ENCODE measurements at places on chromosomes 3 and 15.

GRCh38 chr3:154050216-154050615 is 71.0 kb upstream of the ARHGEF26 start:
- DNase-seq, result no peak

DNA sequence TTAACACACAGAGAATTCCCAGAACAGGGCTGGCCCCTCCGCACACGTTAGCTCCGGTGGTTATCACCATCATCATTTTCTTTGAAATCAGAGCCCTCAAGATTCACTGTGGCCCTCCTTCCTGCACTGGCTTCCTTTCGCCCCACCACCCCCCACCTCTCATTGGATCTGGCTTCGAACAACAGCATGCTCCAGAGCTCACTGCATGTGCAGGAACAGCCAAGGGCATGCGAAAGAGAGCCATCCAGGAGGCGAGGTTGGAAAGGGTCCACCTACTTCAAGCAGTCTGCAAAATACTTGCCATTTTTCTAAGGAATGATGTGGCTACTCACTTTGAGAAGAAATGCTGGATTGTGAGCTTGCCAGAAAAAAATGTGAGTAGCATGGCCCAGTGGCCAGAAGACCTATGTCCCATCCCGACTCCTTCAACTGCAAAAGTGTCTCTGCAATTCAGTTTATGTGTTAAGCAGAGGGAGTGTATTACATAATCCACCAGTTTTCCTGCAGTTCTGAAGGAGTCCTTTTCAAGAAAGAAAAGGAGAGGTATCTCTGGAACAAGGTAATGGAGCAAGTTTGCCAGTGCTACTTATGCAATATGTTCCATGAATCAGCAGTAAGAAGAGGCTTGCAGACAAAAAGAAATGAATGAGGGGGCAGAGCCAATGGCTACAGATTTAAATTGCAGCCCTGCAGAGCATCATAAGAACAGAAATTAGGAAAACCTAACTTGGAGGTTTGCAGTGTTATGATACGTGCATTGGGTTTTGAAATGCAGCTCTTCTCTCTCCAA is 92.8 kb downstream of the OCA2 start:
- no peak for DNase-seq

- DNase-seq, result no peak
These were observed 400.6 kb downstream of the VPS13C start for GRCh38 chr15:61659566-61660190.

GRCh38 chr15:31346367-31347066 is 19.9 kb downstream of the KLF13 start:
- DNase-seq, result no peak

DNA sequence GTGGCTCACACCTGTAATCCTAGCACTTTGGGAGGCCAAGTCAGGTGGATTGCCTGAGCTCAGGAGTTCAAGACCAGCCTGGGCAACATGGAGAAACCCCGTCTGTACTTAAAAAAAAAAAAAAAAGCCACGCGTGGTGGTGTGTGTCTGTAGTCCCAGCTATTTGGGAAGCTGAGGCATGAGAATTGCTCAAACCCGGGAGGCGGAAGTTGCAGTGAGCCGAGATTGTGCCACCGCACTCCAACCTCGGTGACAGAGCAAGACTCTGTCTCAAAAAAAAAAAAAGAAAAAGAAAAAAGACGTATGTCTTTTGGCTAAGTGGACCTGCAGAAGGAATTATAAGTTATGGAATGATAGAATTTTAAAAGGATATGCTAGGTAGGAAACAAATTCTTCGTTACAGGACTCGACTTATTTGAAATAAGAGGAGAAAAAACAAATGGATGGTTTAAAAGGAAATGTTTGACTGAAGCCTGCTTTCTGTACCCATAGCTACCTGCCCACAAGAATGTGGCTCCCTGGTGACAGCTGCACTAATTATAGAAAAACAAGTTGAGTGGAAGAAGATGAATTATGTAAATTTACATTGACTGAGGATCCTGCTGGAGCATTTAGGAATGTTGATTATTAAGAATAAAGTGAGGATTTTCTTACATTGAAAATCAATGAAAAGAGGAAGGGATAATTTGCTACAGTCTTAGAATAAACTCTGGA is 36.0 kb upstream of the SKIL start:
- DNase-seq, result no peak

DNA sequence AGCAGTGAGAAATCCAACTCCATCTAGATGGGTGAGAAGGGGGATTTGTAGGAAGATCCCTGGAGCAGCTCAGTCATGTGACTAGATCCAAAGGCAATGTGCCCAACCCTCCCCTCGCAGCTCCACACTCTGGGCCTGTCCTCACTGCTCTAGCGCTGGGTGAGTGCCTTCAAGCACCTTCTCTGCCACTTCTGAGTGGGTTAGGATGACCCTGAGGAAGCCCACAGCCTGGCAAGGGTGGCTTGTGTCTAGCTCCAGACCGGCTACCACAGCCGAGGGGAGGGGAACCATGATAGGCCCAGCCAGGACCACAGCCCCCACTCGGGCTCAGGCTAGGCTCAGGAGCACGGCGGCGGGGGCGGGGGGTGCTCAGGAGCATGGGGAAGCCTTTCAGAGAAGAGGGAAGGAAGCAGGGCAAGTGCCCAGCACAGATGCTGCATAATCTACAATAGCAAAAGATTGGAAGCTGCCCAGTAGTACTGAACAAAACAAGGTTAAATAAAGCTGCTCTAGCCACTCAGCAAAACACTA is 1.7 kb downstream of the SPATA12 start:
- DNase-seq, result no peak

DNA sequence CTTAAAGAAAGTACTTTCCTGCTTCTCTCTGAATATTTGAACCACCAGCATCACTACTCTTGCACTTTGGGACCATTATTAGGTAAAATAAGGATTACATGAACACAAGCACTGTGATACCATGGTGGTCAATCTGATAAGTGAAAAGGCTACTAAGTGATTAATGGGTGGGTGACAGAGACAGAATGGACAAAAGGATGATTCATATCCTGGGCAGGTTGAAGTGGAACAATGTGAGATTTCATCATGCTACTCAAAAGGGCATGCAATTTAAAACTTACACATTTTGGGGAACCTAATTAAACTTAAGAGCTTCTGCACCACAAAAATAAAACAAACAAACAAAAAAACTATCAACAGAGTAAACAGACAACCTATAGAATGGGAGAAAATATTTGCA is 172.0 kb upstream of the CD96 start:
- no peak for DNase-seq

GRCh38 chr15:93900476-93901400 is 330.6 kb upstream of the MCTP2 start:
- peak; percentile 8 for DNase-seq

GRCh38 chr15:73142802-73143762 is 90.8 kb downstream of the NEO1 start:
- DNase-seq, result no peak

DNA sequence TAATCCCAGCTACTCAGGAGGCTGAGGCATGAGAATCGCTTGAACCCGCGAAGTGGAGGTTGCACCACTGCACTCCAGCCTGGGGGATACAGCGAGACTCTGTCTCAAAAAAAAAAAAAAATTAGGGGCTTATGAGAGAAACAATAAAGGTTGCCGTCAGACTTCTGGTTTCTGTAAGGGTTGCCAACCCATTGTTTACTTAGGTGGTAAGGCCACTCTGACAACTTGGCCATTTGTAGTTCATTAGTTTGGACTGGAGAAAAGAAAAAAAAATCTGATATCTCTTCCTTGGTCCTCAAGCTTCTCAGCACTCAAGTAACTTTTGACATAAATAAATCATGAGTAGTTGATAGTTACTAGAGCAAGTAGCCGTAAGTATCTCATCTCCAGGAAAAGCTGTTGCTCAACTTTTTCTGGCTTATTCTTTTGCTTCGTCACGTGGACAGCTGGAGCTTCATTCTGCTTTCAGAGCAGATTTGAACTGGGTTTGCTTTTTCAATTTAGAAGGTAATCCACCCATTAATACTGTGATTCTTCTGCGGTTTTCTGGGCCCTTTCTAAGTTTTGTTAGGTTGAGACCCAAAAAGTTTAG is 9.4 kb downstream of the SNX1 start:
- peak; percentile 44 for DNase-seq

- no peak for DNase-seq
These were observed 286.2 kb upstream of the UBE2E2 start for GRCh38 chr3:22916933-22917332.

- no peak for DNase-seq
These were observed 49.8 kb downstream of the KCNMB2 start for GRCh38 chr3:178586076-178586475.

GRCh38 chr3:115336836-115337235 is 189.7 kb upstream of the ZBTB20 start:
- no peak for DNase-seq

DNA sequence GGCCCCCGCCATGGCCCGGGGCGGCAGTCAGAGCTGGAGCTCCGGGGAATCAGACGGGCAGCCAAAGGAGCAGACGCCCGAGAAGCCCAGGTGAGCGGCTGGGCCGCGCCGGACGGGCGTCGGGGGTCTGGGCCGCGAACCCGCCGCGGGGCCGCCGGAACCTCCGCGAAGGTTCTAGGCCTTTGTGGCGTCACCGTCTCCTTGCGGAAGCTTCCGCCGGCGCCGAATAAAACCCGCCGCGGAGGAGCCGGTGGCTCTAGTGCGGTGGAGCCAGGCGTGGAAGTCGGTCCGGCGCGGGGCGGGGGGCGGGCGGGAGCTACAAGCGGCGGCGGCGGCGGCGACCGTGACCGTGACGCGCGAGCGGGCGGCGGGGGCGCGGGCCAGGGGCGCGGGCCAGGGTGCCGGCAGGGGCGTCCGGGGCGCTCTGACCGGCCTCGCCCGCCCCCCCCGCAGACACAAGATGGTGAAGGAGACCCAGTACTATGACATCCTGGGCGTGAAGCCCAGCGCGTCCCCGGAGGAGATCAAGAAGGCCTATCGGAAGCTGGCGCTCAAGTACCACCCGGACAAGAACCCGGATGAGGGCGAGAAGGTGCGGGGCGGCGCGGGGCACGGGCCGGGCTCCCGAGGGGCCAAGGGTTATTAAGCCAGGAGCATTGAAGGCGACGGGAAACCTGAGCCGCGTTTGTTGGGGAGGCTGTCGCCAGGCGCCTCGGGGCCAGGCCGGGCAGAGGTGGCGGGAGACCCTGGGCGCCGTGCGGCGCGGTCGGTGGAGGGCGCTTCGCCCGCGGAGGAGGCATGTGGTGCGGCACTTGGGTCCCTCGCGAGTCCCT is at the start of gene DNAJA4:
TSS of gene DNAJA4 (plus strand) at position 259 of the 833 bp plus-strand sequence. CDS start at position 461, 202 bp downstream.
- DNase-seq, result no peak

- DNase-seq, result no peak
These were observed 9.0 kb upstream of the BTLA start for GRCh38 chr3:112508261-112508660.

DNA sequence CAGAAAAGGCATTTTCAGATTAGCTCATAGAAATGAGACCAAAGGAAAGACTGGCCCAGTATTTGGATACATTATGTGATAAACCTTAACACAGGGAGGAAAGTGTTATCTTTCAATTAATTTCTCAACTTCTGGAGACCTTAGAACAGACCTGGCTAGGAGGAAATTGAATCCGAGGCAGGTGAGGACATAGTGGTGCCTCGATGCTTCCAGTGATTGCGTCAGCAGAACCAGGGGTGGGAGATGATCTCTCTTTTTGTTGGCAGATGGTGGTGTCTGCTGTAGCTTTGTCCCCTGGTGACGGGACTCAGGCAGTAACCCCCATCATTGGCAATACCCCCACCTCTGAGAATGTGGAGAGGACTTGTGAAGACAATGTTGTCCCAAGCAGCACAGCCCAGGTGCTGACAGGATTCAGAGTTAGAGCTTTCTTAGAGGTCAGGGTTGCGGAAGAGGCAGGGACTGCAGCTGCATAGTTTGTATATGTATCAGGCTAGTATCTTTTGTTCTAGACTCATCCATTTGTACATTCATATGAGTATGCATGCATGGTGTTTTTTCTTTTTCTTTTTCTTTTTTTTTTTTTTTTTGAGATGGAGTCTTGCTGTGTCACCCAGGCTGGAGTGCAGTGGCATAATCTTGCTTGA is 27.9 kb upstream of the MUC20 start:
- DNase-seq, result no peak

DNA sequence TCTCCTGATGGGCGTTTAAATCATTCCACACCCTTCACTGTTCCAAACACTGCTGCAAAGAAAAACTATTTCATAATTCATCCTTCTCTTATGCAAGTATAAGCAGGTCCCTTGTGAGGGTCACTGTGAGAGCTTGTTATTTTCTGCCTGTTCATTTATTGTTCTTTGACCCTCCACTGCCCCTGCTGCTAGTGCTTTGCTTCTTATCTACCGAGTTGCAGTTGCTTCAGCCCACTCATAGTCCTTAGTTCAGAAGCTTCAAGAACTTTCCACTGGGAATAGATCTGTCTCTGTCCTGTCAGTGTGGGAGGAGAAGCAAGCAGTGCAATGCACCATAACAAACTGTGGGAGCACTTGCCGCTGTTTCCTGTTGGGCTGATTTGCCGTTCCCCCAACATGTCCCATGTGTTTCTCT is 39.8 kb downstream of the RIOX2 start:
- peak; percentile 63 for DNase-seq

- DNase-seq, result peak; percentile 59
These were observed 169.7 kb upstream of the TMCO5A start for GRCh38 chr15:37764733-37765191.

All from NB4 (cell line).